ENCODE measurements at places on chromosomes 16 and 17.

- no peak for DNase-seq
These were observed 16.7 kb downstream of the SREBF1 start for GRCh38 chr17:17820046-17820445.

DNA sequence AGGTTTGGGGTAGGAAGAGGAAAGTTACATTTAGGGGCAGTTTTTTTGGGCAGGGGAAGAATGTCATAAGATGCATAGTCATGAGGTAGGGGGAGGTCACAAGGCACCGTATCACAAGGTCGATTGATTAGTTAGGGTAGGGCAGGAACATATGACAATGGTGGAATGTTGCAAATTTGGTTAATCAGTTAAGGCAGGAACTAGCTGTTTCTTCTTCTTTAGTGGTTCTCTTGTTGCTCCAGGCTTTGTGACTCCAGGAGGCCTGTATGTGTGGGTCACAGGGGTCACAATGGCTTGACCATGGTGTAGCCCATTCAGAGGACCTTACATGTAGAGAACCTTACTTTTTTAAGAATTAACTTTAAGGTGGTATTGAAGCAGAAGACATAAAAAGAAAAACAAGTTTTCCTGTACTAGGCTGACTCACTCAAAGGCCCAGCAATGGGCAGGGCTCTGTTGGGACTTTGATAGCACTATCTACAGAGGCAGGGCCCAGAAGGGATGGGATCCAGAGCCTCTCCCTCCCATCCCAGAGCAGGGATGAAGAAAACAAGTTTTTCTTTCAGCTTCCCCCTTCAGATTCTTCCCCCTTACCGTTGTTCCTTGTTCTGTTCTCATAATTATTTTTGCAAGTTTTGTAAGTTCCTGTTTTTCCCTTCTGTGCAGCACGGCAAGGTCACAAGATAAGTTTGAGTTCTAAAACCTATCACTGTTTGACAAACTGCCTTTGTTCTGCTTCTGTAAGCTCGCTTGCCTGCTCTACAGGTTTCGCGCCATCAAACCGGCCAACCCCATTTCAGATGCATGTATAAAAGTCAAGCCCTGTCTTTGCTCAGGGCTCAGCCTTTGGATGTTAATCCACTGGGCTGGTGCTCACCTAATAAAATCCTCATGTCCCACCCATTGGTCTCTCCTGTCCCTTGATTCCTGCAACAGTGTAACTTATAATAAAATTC, 45.8 kb upstream of the ATF7IP2 start:
- DNase-seq = no peak

GRCh38 chr16:53915452-53916160, 211.7 kb downstream of the FTO start:
- no peak for DNase-seq

DNA sequence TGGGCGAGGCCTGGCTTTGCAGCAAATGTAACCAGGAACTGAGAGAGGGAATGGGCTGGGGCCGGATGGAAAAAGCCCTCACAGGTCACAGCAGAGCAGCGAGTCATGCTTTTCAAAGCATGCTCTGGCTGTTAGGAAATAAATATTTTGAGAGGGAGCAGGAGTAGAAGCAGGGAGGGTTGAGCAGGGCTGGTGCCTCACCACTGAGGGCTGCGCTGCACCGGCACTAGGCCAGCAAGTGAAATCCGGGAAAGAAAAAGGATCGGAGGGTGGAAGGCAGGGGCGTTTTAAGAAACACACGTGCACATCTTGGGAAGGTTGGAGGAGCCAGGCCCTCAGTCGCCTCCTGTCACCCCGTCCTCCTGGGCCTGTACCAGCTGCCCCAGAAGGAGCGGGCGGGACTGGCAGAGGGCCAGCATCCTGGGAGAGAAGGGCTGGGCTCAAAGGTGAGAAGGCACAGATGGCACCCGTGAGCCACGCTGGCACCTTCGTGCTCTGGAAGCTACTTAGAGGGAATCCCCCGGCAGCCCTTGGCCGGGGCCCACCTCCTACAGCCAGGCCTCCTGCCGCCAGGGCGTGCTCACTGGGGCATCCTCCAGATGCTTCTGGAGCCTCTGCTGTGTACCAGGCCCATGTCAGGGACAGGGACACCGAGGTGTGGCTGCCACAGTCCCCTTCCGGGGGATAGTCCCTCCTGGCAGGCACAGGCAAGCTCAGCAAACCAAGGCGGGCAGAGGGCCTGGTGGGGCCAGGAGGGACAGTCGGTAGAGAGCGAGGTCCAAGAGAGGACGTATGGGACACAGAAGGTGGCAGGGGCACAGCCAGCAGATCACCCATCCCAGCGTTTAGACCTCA, 71.5 kb upstream of the PLCG2 start:
- DNase-seq = no peak

- no peak for DNase-seq
These were observed 38.7 kb downstream of the CMIP start for GRCh38 chr16:81483064-81483969.

- no peak for DNase-seq
These were observed 22.8 kb downstream of the CPNE2 start for GRCh38 chr16:57115168-57115513.

DNA sequence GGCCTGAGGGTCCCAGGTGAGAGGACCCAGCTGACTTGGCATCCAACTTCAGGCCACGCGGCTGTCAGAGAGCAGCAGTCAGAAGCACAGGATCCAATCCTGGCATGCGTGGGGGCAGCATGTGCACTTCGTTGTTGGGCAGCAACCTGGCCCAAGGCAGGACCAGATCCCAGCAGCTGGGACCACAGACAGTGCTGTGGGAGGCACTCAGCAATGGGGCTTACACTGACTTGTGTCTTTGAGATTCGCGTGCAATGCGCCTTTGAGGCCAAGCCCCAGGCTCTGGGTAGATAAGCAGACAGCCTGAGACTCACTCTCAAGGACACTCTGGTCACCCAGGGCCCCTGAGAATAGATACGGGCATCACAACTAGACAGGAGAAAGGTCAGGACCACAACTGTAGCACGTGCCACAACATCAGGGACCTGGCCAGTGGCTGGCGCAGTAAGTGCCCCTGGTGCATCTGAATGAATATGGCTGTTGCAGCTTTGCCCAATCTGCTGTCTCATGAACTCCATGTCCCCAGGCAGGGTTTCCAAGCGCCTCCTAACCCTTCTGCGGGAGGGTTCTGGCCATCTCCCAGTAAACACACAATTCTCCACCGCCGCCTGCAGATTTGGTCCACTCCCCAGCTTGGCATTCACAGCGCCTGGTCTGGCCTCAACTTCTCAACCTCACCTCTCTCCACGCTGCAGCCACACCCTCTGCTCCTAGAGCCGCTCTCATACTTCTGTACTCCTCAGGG, 3.2 kb downstream of the PAM16 start:
- DNase-seq = no peak

GRCh38 chr17:30117675-30118081, 1.1 kb downstream of the NSRP1 start:
- no peak for DNase-seq

DNA sequence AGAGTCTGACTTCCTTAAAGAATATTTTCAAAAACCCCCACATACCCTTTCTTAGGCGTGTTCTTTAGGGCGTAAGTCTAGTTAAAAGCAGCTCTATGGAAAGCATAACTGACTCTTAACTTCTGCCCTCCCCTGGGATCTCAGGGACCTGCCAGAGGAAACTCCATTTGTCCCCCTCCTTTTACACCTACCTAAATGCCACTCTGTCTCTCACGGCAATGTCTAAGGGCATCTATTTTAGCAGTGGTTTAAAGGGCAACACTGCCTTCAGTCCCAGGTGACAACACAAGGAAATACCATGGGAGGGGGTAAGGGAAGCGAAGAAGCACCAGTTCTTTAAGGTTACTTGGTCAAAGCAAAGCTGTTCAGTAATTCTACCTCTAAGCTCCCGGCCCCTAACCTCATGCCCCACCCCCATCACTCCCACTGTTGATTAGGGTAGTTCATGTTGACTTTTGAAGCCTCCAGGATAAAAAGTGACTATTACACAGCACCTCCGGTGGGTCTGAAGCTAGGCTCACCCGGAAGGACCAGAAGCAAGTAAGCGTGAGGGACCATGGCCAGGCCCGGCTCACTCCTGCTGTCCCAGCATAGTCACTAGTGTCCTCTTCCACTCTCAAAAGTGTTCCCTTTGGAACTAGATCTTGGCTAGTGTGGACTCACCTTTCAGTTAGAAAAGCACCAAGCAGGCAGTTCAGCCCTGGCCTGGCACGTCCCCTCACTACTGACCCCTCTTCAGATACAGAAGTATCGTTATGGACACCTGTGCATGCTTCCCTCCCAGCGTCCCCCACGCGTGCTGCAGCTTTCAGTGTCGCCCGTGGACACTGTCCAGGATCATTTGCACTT, 47.1 kb downstream of the CYTH1 start:
- no peak for DNase-seq

- no peak for DNase-seq
These were observed 16.6 kb upstream of the PMFBP1 start for GRCh38 chr16:72188541-72188940.

- DNase-seq = no peak
These were observed 412 bp downstream of the EPN2 start for GRCh38 chr17:19237389-19238166.

DNA sequence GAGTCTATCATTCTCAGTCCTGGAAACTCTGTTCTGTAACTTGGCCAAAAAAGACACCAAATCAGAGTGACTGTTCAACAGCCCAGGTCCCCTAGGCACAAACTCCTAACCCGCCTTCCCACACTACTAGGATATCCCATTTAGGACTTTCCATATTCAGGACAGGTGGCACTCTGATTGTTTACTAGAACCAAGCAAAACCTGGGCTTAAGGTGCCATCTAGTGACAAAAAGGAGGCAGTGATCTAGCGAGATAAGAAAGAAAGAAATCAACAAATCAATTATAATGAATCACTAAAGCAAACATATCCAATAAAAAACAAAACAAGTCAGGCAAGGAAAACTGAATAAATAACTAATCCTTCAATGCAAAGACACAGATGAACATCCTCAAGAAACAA, 203.9 kb downstream of the CEP112 start:
- peak; percentile 2 for DNase-seq

GRCh38 chr17:16286009-16286946, 67.0 kb downstream of the CENPV start:
- peak; percentile 100 for DNase-seq

DNA sequence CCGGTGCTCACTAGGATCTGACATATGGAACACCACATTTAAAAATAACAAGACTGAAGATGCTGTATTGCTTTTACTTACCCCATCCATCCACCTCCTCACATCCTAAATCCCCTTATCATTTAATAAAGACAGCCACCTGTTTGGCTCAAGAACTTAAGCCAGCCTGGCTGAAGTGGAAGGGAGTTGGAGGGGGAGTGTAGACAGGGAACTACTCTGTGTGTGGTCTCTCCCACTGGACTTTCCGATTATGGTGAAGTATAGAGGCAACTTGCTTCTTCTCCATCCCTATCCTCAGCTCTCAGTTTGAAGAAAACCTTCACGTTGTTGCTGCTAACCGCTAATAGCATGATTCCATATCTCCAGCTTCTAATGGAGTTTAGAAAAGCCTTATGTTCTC, 313.4 kb downstream of the CDH11 start:
- no peak for DNase-seq

- DNase-seq = no peak
These were observed 17.7 kb upstream of the RMI2 start for GRCh38 chr16:11327277-11328171.

All from HS-27A (cell line).